ENCODE measurements at places on chromosomes 2 and 18.

DNA sequence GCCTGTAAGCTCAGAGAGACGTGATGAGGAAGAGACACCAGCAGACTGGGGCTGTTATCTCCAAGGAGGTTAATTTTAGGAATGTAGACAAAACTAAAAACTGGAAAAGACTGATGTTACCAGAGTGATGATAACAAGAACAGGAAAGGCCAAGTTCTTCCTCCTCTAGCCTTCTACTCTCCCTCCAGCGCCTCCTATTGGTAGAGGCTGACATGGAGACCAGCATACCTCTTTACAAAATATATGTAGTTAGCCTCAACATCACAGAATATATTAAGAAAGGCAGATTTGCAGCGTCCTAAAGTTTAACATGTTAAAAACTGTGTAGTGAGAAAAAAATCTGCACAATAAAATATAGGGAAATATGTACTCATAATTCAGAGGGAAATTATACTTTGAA, 66.0 kb downstream of the TCF4 start:
- DNase-seq, result no peak

GRCh38 chr2:202104286-202104870, 31.3 kb downstream of the KIAA2012 start:
- no peak for DNase-seq

DNA sequence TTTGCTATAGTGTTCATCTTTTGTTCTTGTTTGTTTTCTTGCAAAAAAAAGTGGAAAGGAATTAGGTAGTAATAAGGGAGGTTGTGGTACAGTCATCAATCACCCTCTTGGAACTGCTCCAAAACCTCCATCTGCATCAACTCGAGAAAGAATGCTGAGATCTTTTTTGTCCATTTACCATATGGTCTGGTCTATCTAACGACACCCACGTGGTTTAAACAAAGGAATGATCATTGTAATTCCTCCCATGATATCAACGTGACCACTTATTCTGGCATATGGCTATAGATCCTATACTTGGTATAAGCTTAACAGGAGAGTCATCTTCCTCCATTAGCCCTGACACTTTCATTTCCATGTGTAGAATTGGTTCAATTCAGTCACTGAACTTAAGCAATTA, 1025.3 kb upstream of the NXPH2 start:
- no peak for DNase-seq

DNA sequence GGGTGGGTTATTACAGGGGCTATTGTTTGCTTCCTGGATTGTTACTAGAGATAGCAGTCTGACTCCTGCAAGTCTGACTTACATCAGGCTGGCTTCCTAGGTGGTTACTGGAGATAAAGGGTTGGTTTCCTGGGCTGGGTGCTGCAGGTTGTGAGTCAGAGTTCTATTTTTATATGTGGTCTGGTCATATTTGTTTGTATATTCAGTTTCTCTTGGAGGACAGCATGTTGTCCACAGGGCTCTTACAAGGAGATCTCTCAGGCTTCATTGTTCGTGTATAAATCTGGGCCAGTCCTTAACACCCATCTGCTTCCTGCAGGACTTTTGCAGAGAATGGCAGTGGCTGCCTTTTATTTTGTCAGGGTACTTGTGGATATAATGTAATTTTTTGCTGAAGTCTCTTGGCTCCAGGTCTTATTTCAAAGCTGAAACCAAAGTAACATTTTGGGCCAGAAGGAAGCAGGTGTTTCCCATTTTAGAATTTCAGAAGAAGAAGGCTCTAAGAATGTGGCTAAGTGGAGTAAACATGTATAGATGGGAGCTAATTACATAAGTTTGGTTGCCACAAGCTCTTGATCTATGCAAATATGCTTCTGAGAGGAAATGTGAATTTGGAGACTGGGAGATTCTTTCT, 65.9 kb upstream of the SLC16A14 start:
- DNase-seq, result no peak

DNA sequence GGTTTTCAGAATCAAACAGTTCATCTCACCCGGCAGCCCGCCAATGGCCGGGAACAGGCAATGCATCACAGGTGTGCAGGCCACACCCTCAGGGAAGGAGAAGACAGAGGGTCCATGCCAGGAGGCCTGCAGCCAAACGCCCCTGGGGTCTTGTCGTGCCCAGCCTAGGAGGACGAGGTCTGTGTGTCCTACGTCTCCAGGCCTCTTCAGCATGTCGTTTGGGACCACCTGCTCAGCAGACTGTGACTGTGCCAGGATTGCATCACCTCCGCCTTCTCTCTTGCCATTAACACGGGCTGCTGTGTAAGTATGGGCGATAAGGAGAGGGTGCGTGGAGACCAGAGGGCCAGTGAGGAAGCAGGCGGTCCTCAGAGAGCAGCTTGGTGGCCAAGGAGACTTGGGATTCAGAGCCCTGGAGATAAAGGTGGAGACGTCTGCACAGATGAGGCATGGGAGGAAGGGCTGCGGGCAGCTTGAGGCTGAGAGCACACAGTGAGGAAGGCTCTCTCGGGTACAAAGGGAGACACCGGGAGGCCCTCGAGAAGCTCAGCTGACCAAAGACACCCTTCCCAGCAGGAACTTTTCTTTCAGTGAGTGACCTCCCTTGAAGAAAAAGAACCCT, 37.4 kb upstream of the KLHL29 start:
- DNase-seq, result peak; percentile 56

DNA sequence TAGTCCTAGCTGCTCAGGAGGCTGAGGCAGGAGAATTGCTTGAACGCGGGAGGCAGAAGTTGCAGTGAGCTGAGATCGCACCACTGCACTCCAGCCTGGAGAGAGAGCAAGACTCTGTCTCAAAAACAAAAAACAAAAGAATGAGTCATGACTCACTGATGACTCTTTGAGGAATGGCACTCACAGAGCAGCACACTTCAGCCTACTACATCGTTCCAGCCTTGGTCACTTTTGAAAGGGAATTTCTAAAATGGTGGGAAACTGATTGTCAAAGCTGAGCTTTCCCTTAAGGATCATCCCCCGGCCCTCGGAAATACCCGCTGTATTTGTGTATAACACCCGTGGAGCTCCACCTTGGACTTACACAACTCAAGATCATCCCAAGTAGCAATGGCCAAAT, 217.3 kb upstream of the HS6ST1 start:
- DNase-seq, result no peak

DNA sequence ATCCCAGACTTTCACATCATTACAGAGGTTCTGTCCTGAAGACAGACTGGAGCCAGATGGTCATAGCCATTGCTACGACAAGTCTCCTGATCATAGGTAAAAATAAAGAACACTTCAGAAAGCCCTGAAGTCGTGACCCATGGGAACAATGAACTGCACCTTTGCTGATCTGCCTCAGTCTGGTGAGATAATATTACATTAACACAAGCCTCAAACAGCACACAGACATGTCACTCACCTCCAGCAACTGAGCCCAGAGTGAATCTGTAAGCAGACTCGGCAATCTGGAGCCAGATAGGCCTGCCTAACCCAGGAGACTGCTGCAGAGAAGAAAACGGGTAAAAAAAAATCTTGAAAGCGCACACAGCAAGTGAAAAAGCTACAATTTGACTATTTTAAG, 79.2 kb downstream of the SLC25A12 start:
- no peak for DNase-seq

- DNase-seq, result no peak
Observed at GRCh38 chr2:156437272-156437930, 1.2 kb downstream of the GPD2 start.

DNA sequence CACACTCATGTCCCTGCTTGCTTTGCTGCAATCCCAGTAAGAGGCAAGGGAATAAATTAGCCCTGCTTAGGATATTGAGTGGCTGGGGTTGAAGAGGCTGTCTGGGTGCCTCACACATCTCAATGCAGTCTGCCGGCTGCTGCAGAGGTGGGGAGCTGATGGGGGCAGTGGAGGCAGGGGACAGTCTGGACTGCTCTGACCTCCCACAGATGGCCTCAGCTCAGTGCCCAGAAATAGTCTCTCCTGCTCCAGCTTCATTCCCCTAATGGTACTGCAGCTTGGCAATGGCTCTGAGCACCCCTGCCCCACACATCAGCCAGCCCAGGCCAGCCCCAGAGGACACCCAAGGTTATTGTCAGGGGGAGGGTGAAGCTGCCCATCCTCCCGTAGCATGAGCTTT, 21.5 kb upstream of the TNS1 start:
- DNase-seq, result peak; percentile 47

DNA sequence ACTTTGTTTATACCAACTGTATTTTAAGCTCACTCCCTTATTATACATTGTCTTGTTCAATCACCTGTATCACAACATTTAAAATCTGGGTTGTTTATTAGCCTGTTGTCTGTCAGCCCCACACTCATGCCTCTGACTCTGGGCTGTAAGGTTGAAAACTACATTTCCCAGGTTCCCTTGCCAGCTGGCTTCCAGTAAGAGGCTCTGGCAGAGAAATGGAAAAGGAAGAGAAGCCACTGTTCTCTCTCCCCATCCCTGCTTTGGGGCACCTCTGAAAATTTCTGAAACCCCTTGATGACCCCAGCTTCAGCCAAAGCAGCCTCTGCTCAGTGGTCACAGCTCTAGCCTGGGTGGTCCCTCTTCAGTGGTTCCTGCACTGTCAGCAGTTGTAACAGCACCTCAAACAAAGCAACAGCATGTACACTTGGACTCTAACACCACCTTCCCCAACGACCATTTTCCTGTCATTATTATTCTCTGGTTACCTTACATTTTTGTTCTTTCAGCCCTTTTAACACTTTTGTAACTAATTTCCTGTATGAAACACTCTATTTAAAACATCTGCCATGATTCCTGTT, 108.9 kb upstream of the LGALSL start:
- DNase-seq, result no peak

DNA sequence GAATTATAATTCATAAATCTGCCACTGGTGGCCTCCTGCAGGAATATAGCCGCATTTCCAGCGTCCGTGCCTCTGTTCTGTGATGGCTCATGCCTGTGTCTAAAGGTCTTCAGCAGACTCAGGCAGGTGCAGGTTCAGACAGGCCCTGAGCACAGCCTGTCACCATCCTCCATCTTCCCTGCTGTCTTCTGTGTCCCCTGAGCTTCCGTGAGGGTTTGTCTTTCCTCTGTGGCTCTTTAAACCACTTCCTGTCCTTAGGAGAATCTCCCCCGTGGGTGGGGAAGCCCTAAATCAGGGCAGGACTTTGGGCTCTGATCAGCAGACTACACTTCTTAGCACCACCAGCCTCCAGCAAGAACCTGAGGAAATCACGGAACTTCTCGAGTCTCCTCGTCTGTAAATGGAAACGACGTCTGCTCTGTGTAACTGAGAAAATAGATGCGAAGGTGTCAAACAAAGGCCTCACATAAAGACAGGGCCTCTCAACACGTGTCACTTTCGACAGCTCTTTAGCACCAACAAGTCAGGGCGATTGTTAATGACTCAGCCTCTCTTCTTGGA, 24.1 kb upstream of the NFATC1 start:
- no peak for DNase-seq

DNA sequence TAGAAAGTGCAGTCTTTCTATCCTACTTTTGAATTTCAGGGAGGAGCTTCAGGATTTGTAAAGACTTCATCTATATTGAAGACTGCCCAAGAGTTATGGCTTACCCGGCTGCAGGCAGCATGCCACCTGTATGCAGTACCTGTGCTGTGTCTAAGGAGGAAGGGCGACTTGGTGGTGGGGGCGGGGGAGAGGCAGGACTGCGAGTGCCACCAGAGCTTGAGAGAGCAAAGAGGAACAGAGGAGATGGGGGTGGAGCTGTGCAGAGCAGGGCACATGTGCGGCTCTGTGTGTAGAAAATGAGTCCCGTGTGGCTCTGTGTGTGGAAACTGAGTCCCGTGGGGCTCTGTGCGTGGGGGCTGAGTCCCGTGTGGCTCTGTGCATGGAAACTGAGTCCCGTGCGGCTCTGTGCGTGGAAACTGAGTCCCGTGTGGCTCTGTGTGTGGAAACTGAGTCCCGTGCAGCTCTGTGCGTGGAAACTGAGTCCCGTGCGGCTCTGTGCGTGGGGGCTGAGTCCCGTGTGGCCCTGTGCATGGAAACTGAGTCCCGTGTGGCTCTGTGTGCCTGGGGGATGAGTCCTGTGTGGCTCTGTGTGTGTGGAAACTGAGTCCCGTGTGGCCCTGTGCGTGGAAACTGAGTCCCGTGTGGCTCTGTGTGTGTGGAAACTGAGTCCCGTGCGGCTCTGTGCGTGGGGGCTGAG, 43.2 kb downstream of the LDLRAD4 start:
- DNase-seq, result peak; percentile 62

DNA sequence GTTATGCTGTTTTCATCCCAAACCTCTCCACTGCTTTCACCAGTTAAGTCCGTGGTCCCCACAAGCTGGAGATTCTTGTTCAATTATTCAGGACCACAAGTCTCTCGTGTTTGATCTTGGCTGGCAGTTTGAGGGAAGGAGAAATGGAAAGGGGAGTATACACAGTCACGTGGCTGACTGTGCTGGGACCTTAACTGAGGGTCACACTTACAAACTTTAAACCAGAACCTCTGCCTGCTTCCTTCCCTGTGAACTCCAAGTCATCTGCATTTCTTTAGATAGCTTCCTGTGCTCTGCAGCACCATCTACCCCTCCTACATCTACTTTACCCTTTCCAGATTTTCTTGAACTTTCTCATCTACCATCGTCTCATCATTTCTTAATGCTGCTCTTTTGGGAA, 91.7 kb downstream of the ARHGEF4 start:
- no peak for DNase-seq

GRCh38 chr18:70553936-70554260, 265.1 kb downstream of the SOCS6 start:
- no peak for DNase-seq

- DNase-seq, result no peak
Observed at GRCh38 chr2:177693658-177694339, 301.2 kb downstream of the AGPS start.

DNA sequence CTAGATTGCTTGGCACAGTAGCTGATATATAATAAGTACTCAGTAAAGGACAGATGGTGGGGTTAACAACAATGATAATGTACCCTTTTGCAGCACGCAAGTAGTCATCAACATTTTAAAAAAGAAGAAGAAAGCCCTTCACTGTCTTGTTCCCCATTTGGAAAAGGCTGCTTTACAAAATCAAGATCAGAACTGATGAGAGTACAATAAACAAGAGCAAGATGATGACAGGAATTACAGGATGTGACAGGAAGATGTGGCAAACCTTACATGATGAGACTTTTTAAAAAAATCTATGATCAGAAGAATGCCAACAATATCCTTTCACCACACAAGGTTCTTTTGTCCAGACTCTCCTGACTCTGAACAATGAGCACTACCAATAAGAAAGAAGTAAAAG, 9.1 kb downstream of the TYW5 start:
- DNase-seq, result no peak

GRCh38 chr2:156321243-156321904, 11.1 kb downstream of the NR4A2 start:
- DNase-seq, result no peak

DNA sequence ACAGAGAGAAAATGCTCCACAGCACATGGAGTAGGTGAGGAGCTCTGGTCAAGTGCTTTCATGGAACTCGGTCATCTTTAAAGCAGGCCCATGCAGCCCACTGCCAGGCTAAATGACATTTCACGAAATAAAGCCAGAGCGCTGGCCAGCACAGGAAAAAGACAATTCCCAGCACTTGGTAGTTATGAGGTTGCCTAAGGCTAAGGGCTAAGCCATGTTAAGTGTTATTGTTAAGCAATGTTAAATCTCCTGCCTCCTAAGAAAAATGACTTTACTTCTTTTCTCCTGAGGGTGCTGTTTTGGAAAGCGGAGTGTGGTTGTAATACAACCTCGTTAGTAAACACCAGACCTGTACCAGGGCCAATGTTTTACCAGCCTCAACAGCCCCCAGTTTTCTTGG, 125.9 kb upstream of the NRP2 start:
- no peak for DNase-seq

- peak; percentile 77 for DNase-seq
Observed at GRCh38 chr2:238158509-238159070, at the start of gene ERFE. TSS of gene ERFE (plus strand) at chr2:238158970. CDS start at chr2:238159008, 38 bp downstream.

GRCh38 chr2:109710505-109711229, 83.4 kb upstream of the RGPD5 start:
- no peak for DNase-seq

Measured in left forelimb (tissue), 1 donor.